ENCODE measurements at places on chromosomes 13 and 19.

- no peak for DNase-seq
Observed at GRCh38 chr13:58313219-58313618, 681.7 kb downstream of the PCDH17 start.

DNA sequence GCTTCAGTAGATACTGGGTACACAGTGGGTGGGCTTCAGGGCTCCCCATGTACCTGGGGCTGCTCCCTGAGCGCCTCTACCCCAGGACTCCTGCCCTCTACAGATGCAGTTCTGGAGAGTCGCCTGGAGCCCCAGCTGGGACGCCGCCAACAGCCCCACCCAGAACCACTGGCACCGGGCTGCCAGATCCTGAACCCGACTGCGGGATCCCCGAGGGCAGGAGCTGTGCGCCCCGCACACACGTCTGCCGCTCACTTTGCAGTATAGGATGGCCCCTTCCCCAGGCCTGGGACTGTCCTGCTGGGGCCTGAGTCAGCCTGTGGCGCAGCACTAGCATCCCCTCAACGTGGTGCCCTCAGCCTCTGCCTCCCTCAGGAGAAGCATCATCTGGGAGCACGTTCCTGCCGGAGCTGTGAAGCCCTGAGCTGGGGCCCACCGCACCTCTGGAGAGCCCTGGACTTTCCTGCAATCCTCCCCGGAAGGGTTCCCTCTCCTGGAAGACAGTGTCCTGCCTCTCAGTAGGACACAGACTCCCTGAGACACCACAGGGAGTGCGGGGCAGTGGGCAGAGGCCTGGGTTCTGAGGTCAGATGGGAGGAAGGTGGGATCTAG, 3.7 kb downstream of the REXO1 start:
- DNase-seq = no peak

GRCh38 chr19:41994994-41995958, 1.2 kb upstream of the ATP1A3 start:
- DNase-seq = no peak

DNA sequence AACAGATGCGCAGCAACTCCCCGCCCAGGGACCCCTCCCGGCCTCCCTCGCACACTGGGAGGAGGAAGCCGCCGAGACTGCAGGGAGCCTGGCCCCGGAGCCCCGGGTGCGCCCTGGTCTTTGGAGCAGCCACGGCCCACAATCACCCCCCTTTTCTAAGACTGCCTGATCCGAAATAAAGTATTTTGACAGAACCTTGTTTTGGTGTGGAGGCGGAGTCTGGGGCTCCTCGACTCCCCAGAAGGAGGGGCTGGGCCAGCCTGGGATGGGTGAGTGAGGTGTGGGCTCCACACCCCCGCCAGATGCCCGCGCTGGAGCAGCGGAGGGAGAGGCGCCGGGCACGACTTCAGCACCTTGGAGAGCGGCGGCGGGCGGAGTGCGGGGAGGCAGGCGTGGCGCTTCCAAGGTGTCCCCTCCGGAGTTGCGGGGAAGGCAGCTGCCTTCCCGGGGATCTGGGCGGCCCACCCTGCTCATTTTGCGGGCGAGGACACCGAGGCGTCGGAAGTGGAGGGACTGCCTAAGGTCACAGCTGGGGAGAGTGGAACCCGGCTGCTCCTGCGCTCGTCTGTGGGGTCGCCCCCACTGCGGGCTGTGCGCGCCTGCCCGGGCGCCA, 9.4 kb downstream of the SIRT6 start:
- no peak for DNase-seq

GRCh38 chr13:21123956-21124355, 52.4 kb downstream of the SKA3 start:
- no peak for DNase-seq

DNA sequence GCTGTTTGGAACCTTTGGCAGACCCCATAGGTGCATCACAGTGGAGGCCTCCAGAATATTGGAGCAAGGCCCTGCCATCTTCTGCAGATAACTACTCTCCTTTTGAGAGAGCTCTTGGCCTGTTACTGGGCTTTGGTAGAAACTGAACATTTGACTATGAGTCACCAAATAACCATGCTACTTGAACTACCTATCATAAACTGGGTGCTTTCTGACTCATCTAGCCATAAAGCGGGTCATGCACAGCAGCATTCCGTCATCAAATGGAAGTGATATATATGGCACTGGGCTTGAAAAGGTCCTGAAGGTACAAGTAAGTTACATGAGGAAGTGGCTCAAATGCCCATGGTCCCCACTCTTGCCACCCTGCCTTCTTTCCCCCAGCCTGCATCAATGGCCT, 782.5 kb upstream of the SLITRK6 start:
- DNase-seq = no peak

GRCh38 chr19:12757544-12758274, 6.1 kb downstream of the BEST2 start:
- DNase-seq = no peak

DNA sequence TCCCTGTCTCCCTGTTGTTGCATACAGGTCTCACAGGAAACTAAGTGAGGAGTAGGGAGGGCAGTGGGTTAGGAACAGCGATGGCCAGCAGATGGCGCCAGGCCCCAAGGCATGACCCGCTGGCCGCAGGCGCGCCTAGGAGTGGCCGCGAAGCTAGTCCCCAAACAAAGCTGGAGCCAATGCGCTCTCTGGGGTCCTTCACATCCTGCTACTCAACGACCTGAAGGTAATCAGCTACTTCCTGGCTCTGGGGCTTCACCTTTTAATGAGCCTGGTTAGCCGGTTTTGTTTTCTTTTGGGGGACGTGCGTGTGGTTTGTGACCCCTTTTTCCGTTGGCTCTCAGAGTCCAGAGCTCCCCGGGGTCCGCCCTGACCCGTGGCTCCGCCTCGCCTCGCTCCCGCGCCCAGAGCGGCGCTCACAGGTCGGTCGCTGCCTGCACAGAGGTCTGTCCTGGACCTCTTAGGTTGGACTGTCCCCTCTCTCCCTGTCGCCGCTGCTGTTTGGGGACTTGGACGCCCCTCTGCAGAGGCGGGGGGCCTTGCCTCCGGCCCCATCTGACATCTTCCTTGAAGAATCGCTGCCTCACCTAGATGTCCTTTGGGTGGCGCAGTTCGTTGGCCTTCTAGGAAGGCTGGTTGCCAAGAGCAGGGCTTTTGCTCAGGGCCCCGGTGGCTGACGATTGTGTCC, 62.2 kb upstream of the GTF3A start:
- DNase-seq = peak; percentile 42

Measured in HFF-Myc (cell line).